Stimulated activated naive CD8-positive, alpha-beta T cell treated with anti-CD3 and anti-CD28 coated beads, Interleukin-15, Interleukin-2, amounts not matched to agents 100 U/mL and 50 U/mL, for 24 hours (primary cell): ENCODE measurements at places on chromosomes 16 and 17.

DNA sequence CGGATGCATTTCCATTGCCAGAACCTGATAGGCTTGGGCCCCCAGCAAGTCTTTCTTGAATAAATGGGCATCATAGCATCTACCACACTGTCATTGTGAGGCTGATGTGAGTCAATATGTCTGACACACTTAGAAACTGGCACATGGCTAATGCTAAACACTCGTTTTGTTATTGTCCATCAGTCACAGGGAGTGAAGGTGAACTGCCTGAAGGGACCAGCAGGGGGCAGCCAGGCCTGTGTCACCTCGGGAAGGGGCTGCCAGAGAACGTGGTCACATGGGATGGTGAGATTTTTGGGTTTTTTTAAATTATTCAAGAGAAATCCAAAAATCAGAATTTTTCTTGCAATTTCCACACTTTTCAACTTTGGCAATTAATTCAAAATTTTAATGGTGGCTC lies 831 bp upstream of the RCVRN start:
- DNase-seq, result peak; percentile 40

DNA sequence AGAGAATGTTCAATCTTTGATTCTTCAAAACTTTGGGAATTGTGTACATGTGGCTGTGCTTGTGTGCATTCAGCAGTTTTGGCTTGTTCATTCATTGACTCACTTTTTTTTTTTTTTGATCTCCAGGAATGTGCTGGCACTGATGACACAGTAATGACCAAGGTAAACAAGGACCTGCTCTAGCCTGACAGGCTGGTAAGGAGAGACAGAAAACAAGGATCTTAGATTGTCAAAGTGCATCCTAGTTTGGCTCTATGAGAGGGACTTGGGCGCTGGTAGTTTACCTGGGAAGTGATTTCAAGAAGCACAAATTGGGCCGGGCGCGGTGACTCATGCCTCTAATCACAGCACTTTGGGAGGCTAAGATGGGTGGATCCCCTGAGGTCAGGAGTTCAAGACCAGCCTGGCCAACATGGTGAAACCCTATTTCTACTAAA lies 233.1 kb upstream of the WSCD1 start:
- DNase-seq, result no peak

DNA sequence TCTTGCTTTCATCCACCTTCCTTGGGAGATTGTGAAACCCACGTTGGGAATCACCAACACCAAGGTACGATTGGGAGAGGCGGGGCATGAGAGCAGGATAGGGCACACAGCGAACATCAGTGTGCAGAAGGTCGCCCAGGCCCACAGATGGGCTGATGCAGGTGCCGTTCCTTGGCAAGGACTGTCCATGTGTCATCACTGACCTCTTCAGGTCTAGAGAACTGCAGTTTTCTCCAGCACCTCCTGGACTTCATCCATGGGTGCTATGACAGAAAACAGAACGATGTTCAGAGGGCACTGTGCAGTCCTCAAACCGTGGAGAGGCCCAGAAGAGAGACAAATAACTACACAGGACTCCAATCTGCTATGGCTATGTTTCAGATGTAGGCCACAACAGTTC lies 23.9 kb upstream of the TAT start:
- no peak for DNase-seq

GRCh38 chr16:18969050-18969854 lies 14.5 kb upstream of the TMC7 start:
- peak; percentile 85 for DNase-seq

- DNase-seq, result peak; percentile 67
Observed at GRCh38 chr16:85616607-85617321, 3.6 kb downstream of the GSE1 start.

DNA sequence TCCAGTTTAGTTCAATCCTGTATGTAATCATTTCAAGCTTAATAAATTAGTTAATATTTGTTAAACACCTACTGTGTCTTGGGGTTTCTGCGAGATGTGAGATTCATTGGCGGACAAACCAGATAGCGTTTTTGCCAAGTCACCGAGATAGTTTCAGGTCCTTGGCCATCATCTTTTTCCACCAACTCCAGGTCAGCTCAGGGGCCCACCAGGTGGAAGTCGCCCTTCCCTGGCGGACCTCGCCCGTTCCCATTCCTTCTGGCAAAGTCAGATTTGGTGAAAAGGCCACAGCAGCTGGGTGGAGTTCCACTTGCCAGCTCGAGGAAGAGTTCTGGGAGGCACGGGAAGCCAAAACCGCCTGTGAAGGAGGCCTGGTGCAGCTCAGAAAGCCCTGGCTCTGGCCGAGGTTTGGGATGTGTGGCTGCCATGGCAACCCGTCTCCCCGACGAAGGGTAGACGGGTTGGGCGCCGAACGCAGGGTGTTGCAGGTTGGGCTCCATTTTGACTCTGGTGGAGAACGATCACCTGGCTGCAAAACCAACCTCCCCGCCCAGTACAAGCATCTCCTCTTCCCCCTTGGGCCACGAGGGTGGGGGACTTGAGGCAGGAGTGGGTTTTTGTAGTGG lies 39.5 kb downstream of the CMIP start:
- no peak for DNase-seq

DNA sequence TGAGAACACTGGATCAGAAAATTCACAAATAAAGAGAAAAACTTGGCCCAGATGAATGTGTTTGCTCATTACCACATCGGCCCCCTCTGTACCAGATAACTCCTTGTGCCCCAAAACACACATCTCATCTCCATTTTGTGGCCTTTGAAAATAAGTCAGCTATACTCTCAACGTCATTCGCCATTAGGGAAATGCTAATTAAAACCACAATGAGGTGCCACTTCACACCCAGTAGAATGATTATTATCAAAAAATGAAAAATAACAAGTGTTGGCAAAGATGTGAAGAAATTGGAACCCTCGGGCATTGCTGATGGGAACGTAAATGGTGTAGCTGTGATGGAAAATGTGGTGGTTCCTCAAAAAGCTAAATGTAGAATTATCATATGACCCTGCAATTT lies 34.6 kb upstream of the AKTIP start:
- no peak for DNase-seq

GRCh38 chr16:56367764-56368163 lies 57.6 kb downstream of the AMFR start:
- DNase-seq, result no peak

DNA sequence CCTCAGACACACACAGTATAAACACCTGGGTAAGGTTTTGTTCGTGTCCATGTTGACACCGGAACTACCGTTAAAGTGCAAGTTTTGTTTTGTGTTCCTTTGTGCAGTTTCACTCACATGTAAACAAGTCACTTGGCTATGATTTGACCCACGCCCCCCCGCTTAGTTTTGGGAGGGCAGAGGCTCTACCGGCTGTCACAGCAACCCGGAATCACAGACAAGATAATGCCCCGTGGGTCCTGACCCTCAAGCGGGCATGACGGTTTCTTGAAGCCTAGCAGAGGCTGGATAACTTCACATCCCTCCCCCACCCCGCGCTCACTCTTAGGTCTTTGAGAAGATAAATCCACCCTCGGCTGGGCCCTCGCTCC lies 1.7 kb downstream of the RASD1 start:
- no peak for DNase-seq

DNA sequence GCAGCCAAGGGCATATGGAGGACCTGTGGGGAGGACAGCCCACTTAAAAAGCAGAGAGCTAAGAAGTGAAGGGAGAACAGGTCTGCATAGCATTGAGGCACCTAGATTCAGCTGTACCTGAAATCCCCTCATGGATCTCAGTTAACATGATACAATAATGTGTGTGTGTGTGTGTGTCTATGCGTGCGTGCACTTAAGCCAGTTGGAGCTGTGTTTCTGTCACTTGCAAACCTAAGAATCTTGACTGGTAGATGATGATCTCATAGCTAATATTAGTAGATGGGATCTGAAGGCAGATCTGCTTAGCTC lies 1.7 kb upstream of the ITPRIPL2 start:
- no peak for DNase-seq

DNA sequence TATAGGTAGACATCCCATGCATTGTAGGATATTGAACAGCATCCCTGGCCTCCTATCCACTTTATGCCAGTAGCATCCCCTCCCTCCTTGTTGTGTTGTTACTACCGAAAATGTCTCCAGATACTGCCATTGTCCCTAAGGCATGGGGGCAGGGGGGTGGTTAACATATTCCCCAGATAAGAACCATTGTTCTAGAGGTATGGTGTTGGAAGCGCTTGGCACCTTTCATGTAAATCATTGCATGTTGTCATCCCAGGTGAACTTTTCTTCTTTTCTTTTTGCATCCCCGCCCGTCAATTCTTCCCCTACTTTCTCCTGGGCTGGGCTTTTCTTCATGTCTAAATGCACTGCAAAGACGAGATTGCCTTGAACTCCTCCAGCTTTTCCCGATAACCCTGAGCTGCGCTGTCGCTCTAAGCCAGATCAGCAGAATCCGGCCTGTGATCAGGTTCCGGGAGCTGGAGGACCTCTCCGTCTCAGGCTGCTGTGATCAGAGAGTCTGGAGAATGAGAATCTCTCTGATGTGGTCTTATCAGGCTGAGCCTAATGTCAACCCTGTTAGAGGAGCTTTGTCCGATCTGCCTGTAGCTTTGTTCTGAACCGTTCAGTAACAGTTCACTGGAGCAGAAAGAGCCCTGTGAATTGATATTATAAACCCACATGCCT lies 76.2 kb downstream of the RBFOX1 start:
- no peak for DNase-seq

DNA sequence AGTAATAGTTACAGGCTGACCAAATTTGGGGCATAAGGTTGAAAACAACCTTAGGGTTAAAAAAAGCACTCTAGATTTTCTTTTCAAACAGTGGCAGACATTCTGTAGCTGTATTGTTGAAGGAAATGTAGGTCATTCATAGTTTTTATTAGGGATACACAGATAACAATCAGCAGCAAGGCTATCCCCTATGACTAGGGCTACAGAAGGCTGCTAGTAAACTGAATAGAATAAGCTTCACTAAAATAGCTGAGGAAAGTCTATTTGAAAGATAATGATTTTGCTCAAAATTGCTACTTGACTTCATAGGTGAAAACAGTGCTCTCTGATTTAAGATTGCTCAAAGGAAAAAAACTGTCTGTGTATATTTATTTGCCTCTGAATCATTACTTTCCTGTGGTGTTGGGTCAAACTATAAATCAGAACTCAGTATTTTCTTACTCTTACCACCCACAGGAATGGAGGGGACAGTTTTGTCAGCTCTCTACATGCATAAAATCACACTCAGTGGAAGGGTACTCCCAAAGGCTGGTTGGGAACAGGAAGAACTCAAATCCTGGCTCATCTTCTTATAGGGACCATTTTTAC lies 24.8 kb downstream of the RPGRIP1L start:
- DNase-seq, result no peak

DNA sequence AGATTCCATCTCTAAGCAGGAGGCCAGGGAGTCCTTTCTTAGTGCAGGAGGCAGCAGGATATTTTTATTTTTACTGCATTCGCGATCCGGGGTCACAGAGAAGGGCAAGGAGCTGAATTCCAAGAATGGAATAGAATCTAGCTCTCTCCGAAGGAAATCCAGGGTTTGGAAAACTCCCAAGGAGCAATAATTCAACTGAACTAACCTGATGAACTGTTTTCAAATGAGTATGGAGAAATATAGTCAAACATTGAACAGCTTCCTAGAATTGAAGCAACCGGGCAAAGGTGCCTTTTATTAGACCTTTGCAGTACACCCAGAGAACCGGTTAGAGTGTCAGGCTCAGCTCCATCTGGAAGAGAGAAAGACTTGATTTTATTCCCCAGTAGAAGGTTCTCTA lies 120.7 kb upstream of the MAF start:
- DNase-seq, result no peak

GRCh38 chr16:72841506-72841905 lies 206.4 kb downstream of the ZFHX3 start:
- DNase-seq, result no peak

DNA sequence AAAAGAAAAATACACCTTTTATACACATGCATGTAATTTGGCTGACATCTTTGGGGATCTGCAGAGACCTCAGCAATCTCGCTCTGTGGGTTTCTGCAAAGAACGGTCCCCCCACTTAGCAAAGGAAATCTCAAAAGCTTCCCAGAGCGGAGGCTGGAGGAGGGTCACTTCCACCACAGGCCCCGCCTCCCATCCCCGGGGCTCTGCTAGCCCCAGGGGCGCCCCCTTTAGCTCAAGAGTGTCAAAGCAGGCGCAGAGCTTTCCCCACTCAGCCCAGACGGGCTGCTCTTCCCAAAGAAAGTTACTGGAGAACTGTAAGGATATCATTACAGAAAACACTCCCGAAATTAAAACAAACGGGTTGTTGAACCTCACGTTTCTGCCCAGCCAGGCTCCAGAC lies 11.4 kb downstream of the SLC13A5 start:
- peak; percentile 70 for DNase-seq

DNA sequence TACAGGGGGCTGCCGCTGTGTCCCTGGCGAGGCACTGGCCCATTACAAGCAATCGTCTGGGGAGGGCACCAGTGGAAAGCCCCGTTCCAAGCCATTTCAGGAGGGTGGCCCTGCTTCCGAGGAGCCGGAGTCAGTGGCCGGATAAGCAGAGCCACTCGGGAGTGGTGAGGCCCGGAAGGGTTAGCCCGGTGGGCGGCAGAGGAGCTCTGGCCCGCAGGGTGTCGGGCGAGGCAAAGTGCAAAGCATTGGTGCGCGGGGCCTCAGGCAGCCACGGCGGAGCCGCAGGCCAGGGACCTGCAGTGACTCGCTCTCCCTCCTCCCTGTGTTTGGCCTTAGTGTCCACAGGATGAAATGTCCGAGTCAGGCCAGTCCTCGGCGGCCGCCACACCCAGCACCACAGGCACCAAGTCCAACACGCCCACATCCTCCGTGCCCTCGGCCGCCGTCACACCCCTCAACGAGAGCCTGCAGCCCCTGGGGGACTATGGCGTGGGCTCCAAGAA lies 24.6 kb downstream of the NME3 start:
- no peak for DNase-seq

DNA sequence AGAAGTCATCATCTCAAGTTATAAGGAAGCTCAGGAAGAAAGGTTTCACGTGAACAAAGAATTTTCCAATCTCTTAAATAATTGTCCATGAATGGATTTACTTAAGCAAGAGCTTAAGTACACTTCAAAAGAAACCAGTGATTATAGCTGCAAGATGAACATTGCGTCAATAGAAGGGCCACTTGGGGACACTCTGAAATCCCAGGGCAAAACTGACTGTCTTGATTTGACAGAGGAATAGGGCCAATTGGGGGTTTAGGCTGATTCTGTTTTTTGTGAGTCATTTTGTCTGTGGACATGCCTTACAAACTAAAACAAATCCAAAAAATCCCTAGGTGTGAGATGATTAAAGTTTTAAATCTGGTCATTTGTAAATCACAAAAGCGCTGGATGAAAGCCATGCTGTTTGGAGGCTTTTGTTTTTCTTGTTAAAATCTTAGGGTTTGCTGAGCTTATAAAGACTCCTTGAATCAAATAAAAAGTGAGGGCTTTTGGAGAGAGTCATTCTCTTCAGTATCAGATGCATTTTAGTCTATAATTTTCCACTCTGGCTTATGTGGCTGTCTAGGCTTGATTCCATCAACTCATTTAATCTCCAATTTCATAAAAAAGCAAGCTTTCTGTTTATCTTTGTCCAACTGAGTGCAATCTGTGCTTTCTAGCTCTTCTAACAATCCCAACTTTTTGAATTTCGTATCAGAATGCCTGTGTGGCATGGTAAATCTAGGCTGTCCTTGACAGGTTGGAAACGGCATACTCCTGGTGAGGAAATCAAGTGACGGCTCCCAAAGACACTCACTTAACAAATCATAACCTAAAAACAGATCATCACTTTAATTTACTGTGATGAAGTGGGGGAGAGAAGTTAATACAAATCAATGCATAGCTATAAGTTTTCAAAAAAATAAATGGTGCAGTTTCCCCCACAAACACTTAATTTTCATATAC lies 98.2 kb upstream of the SOX9 start:
- DNase-seq, result no peak

- no peak for DNase-seq
Observed at GRCh38 chr16:53515259-53515658, 12.2 kb upstream of the AKTIP start.
